ENCODE measurements at places on chromosomes 4 and X.

DNA sequence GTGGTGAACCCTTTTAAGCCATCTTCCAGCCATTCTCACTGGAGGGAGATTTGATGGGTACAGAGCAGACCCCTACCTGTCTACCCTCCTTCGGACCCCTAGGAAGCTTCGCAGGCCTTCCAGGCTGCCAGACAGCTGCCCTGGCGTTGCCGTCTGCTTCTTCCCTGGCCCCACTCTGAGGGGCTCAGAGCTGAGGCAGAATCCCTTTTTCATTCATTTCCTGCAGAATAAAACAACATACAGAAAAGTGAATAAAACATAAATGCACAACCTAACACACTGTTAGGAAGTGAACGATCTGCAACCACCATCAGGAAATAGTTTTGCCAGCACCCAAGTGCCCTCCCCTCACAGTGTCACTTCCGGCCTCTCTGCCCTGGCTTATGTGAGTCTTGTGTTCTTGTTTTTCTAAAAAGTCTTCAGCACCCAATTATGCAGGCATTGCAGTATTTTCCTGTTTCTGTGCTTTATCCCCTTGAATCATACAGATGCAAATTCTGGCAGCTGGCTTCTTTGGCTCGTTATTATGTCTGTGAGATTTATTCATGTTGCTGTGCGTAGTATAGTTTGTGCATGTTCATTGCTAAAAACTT, 5.6 kb upstream of the ADD1 start:
- no peak for DNase-seq

- DNase-seq = no peak
These were observed 245.5 kb upstream of the FAM47A start for GRCh38 chrX:34377645-34378044.

DNA sequence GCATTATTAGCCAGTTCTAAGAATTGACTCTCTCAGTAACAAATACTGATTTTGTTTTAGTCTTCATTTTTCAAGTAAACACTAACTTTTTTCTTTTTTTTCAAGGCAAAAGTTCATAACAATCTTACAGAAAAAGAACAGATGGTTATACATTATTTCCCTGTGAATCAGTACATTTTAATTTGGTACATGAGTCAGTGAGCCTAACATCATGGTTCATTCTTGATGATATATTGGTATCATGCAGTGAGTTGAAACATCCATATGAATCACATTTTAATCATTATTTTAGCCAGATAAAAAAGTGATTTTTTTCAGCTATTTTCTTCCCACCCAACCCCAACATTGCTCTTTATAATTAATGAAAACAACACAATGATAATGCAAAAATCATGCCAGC, 184.3 kb upstream of the TACR3 start:
- no peak for DNase-seq

GRCh38 chr4:2068198-2068470, 9.0 kb downstream of the NAT8L start:
- no peak for DNase-seq

DNA sequence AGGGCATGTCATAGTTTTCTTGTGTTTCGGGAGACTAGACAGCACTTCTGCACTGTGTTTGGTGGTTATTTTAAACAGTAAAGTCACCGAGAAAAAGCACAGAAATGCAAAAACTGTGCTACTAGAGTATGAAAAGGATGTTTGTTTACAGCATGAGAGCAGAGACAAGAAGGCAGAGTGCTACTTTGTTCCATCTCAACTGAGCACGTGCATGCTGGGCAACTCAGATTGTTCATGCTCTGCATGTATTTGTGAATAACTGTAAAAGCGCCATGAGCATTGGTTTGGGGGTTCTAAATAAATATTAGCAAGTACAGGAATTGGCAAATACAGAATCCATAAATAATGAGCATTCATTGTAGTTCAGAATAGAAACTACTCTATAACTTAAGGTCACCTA, 7.4 kb downstream of the EVC start:
- DNase-seq = no peak

GRCh38 chr4:13430834-13431568, 53.1 kb downstream of the RAB28 start:
- no peak for DNase-seq

- no peak for DNase-seq
These were observed 245.5 kb upstream of the TLL1 start for GRCh38 chr4:165627548-165627947.

DNA sequence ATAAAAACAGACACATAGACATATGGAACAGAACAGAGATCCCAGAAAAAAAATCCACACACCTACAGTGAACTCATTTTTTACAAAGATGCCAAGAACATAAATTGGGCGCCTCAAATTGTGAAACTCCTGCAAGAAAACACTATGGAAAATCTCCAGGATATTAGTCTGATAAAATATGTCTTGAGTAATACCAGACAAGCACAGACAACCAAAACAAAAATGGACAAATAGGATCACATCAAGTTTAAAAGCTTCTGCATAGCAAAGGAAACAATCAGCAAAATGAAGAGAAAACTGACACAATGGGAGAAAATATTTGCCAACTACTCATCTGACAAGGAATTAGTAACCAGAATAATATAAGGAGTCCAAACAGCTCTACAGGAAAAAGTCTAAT, 337.3 kb upstream of the DIPK2B start:
- DNase-seq = no peak

DNA sequence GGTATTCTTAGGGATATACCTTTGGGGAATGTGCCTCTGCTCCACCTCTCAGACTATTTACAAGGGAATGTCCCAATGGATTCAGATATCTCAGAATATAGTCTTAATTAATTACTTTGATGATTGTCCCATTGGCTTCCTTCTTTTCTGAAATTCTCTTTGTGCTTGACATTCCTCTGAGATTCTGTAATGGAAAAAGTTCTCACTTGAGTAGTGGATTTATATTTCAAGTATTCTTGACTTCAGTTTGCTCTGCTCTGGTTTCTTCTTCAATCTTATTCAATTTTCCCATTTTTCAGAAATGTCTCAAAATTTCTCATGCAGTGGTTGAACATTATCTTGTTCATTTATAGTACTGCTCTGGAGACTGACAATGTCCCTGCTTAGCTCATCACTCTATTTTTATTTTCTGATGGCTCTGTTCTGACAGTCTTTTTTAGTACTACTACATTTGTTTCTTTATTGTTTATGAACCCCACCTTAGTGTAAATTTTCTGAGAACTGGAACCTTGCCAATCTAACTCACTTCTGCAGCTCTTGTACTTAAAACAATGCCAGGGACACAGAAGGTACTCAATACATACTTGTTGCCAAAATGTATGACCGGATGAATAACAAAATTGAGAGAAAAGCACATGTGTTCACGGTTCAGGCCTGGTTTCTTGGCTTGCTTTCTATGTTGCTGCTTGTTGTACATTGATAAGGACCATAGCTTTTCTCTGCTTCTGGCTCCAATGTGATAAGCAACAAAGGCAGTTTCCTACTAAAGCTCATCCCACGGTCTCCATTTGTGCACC, 471.7 kb downstream of the GASK1B start:
- DNase-seq = no peak

DNA sequence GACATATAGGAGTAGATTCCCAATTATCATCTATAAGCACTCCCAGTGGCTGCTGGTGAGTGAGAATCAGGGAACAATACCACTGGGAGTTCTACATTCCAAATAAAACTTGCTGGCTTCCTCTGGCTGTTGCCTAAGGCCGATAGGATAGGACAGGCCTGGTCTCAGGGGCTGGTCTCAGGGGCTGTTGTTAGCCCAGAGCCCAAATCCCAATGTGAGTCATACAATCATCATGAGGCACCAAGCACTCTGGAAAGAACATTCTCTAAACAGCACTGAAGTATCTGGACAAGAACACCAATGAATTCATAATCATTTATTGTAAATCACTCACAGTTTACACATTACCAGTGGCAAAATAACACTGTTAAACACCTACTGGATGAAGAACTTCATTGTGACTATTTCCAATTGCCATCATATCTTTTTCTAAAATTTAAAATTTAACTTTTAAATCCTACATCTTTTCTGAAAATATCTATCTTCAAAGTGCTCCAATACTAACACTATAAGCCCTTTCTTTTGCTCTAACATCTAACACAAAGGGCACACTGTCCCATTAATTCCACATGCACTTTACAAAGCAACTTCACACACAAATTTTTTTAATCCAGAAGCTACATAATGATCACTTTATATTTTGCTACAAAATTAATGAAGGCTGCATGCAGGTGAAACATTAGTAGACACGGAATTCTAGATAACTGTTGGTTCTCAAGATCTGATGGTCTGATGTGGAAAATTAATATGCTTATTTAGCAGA, 67.6 kb upstream of the TMEM150C start:
- no peak for DNase-seq

DNA sequence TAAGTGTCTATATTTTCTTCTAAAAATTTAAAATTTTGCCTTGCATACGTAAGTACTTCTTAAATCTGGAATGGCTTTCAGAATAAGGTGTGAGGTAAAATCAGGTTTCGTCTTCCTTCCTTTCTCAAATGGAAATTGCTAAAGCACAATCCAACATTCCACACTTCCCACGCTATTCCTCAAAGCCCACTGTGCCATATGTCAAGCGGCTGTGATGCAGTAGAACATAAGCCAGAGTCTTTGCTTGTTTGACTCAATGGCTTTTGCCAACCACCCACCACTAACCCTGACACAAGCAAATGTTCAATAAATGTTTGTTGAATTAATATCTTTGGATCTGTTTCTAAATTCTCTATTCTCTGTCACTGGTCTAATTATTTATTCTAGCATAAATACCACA, 1199.7 kb upstream of the TENM3 start:
- DNase-seq = no peak

- peak; percentile 80 for DNase-seq
These were observed 980 bp upstream of the GIMD1 start for GRCh38 chr4:106369456-106370060.

- no peak for DNase-seq
These were observed 4.5 kb upstream of the NKX1-1 start for GRCh38 chr4:1410491-1411325.

GRCh38 chr4:87270825-87271224, 50.4 kb upstream of the KLHL8 start:
- DNase-seq = no peak

- peak; percentile 0 for DNase-seq
These were observed 14.7 kb upstream of the CT55 start for GRCh38 chrX:135185795-135186443.

DNA sequence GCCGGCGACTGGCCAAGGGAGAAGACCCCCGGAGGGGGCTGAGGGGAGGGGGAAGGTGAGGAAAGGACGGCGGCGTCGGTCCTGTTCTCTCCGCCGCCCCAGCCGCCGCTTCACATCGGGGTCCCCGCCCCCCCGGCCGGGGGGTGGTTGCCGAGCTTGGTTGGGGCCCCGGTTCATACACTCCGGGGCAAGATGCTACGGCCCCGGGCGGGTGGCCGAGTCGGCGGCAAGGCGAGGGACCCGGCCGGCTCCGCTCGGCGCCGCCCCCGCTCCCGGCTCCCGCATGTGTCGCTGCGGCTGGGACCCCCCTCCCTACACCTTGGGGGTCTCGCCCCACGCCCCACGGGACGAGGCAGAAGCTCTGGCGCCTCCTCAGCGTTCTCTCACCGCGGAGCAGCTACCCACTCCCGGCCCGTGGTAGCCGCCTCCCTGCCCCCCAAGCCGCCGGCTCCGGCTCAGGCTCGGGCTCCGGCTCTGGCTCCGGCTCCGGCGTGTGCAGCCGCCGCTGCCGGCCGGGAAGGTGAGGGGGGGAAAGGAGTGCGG, 461 bp downstream of the FBXW7 start:
- DNase-seq = no peak

DNA sequence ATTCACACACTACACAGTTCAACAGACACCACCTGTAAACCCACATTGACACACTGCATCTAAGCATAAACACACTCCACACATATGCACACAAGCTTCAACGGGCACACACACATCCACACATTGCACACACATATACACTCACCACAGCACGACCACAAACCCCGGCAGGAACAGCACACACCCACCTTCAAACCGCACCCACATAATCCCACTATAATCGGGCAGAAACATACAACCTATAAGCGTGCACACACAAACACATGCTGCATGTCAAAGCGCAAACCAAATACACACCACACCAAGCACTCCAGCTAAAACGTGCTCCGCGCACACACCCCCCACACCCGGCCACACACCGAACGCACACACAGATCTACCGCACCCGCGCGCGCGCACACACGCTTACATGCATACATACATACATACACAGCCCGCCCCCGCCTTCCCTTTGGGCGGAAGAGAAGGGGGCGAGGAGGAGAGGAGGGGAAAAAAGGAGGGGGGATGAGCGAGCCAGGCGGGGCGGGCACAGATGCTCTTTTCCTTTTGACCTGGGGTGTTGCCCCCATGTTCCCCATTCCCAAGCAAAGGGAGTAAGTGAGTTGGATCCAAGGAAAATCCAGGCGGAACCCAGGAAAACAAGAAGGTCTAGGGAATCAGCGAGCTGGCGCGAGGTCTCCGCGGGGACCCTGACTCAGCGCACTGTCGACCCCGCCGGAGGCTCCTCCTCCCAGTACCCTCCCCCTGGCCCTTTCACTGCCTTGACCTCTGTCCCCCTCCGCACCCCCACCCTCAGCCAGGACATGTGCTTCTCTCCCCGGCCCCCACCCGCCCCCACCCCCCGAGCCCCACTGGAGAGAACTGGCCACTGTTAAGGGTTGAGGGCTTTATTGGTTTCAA, 9.9 kb downstream of the ARHGAP36 start:
- no peak for DNase-seq

DNA sequence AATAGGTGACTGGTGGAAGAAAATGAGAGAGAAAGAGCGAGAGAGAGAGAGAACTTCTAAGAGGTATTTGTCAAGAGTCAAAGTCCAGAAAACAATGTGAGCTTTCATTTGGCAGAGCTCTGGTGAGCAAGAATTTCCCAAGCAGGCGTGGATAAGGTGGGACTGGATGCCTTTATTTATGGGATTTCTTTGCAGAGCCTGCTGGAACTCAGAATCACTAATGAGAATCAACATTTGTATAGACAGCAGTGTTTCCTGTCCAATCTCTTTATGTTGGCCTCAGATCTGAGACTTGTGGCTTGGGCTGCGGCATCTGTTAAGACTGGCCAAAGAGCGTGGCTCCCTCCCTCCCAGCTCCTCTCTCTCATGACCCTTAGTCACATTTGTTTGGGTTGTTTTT, 67.9 kb upstream of the TBL1X start:
- peak; percentile 3 for DNase-seq

DNA sequence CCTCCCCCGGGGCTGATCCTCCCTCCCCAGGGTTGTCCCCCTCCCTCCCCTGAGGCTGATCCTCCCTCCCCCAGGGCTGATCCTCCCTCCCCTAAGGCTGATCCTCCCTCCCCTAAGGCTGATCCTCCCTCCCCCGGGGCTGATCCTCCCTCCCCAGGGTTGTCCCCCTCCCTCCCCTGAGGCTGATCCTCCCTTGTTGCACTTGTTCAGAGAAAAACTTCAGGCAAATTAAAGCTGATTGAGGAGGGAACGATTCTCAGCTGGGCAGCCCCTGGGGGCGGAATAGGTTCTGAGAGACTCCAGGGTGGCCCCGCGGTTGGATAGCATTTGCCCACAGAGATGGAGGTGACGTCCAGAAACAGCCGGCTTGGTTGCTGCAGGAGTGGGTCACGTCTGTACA, 110.7 kb upstream of the ADRA2C start:
- no peak for DNase-seq

DNA sequence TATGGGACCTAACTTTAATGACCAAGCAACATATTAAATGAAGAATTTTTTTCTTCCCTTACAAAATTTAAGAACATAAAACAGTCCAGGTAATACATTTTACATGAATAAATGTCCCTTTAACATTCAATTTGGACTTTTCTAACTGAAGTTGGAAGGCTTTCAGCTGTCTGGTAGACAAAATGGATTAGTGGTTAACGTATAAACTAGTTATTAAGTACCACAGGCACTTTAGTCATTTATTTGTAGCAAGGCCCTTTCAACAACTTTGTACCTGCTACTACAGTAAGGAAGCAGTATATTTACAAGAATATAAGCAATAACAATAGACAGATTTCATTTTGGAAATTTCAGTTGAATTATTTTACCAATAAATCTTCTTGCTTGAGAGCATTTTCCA, 152.5 kb upstream of the TENT5D start:
- DNase-seq = no peak
